Hypothalamus (tissue), 51 donors: ENCODE measurements at places on chromosomes 4 and X.

GRCh38 chr4:81625422-81626417 is 154.0 kb upstream of the RASGEF1B start:
- no peak for DNase-seq

- no peak for DNase-seq
Observed at GRCh38 chr4:35925806-35926205, 318.5 kb downstream of the ARAP2 start.

GRCh38 chrX:16839852-16840460 is 30.2 kb downstream of the RBBP7 start:
- DNase-seq = no peak

DNA sequence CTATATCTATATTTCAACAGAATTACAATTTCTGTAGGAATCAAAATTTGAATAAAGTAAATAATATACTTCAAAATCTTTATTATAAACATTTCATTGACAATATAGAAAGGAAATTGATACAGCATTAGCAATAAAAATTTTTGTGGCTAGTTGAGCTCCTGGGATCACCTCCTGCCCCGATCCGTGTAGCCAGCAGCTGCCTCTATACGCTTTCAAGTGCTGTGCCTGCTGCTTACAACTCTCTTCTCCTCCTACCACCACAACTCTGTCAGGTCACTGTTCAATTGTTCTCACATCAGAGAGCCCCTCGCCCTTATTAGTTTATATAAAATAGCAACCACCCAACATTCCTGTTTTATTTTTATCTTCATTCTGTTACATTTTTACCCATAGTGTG is 27.6 kb downstream of the INPP4B start:
- no peak for DNase-seq

DNA sequence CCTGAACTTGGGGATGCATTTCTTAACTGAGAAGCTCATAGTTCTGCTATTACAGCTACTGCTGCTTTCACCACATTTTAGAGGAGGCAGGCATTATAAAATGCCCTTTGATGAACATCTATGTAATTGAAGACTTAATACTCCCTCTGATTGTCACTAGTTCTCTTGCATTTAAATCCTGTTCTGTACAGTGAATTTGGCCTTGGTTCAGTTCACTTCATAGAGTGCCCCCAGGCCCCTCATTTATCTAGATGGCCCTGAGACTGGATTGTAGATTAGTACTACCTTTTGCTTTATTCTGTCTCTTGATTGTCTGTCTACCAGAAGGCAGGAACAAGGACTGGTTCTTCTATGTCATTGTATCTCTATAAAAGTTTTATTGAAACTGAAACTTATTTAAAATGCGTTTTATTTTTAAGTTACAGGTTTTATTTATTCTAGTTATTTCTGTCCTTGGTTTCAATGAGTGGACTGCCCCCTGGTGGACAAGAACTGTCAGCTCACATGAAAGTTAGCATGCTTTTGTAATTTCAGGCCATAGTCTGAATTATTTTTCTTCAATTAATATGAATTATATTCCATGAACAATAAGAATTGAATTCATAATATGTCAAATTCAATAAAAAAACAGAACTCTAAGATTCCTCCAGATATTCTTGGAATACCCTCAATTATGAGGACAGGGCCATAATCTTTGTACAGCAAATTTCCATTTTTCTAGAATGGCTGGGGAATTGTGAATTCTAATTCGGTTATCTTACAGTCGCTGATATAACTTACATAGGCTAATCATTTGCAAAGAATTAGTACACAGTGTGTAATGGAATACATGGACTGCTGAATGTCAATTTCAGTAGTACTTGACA is 47.2 kb upstream of the TMEM33 start:
- DNase-seq = peak; percentile 6

DNA sequence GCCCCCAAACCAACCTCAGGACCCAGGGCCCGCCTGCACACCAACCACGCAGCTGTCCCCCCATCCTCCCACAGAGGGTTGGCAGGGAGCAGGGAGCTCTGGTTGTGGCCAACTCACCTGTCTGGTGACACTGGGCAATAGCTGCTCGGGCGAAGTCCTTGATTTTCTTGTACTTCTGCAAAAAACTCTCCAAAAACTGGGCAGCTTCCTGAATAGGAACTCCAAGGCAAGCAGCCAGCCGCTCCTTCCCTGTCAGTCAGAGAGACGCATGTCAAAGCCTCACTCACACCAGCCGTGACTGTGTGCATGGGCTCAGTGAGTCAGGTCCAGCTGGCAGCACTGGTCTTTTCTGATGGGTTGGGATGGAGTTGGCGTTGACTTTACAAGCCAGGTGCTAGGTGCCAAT is 26.4 kb downstream of the NAT8L start:
- DNase-seq = no peak

DNA sequence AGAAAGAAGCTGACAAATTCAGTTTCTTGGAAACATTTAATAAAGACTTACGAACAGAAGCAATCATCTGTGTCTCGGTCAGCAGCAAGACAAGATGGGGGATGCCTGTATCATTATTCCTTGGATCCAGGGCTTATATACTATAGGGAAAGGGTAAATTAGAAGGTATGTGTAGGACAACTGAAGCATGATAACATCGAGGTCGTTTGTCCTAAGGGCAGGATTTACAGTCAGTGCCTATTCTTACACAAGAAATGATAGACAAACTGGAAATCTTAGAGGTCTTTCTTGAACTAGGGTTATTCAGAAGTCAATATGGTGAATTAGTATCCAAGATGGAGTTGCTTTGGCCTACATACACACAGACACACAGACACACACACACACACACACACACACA is 553.0 kb downstream of the STPG2 start:
- DNase-seq = no peak

DNA sequence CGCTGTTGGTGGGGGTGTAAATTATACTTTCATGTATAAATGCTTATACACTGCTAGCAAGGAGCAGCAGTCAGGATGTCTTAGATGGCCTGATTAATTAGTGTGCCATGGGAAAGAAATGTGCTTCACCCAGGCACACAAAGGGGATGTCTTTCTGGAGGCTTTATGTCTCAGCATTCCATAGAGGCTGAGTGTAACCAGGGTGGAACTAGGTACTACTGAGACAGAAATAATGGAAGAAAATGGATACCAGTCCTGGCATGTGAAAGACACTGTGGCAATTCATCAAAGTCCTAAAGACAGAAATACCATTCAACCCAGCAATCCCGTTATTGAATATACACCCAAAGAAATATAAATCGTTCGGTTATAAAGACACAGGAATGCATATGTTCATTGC is 52.5 kb downstream of the PF4 start:
- no peak for DNase-seq

DNA sequence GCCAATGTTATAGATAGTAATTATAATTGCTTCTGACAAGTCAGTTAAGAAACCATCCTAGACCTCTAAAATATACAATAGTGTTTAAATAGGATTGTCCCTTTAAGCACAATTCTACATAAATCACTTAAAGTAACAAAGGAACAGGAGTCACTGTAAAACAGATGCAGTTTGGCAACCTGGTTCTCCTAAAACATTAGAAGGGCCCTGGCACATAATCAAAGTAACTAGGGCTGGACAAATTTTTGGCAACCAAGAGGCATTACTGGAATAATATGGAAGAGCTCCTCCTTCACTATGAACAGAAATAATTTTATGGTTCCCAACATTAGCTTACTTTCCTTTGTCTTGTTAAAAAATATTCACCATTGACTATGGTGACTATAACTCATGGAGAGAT is 75.0 kb upstream of the CCDC160 start:
- no peak for DNase-seq

- no peak for DNase-seq
Observed at GRCh38 chr4:72931346-72931745, 138.2 kb downstream of the COX18 start.
